ENCODE measurements at places on chromosomes 7 and 10.

DNA sequence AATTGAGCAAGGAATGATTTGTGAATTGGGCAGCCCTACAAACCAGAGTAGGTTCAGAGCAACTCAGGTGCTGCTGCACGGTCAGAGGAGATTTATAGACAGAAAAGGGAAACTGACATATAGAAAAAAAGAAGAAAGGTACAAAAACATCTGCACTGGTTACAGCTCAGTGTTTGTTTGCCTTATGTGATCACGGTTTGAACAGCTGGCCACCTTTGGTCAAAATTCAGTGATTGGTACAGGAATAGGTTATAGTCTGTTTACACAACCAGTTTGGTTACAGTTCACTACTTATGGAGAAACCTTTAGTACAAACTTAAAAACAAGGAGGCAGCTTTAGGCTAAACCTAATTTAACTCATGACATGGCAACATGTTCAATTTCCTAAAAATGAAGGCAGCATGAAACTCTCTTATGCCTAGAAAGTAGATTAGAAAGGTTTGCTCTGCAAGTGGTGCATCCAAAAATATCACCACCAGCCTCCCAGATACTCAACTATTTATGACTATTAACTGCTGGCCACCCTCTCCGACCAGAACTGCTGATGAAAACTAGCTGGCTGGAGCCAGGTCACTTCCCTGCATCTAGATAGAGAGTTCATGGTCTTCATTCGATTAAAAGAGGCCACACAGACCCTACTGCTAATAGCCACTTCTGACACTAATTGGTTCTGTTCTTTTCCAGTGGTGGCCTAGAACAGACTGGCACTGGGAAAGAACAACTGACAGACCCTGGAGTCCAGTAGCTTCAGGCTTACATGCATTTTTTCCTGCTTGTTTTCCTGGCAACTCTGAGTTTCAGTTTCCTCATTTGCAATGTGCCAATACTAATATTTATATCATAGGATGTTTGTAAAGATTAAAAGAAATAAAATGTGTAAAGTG, 548.0 kb downstream of the CCSER2 start:
- no peak for DNase-seq

GRCh38 chr10:96648297-96648696, 61.5 kb upstream of the TM9SF3 start:
- DNase-seq, result no peak

DNA sequence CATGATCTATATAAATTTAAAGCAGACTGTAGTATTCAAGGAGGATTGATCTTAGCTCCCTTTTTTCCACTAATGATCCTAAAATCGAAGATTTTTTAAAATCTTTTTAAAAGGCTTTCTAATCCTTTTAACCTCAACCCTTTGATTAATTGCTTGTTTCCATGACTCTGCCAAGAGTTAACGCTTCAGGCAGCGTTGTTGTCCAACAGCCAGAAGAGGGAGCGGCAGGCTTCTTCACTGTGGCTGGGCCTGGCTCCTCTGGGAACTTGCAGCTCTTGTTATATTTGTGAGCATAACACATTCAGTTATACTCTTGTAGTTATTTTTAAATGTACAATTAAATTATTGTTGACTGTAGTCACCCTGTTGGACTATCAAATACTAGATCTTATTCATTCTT, 26.3 kb downstream of the CRCP start:
- no peak for DNase-seq

DNA sequence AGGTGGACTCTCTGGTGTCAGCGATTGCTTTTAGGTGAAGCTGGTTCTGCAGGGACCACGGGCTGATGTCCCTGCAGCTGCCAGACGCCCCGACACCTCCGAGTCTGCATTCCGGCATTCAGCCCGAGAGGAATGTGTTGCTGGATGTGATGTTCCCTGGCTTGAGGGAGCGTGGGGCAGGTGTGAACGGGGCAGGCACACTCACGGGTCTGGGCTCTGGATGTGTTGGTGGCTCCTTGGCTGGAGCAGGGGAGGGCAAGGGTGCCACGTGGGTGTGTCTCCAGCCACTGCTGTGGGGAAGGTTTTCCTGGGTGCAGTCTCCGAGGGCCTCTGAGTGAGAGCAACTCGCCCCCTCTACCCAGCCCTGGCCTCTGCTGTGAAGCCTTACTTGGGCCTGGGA, 140.5 kb downstream of the CAMK1D start:
- DNase-seq, result no peak

DNA sequence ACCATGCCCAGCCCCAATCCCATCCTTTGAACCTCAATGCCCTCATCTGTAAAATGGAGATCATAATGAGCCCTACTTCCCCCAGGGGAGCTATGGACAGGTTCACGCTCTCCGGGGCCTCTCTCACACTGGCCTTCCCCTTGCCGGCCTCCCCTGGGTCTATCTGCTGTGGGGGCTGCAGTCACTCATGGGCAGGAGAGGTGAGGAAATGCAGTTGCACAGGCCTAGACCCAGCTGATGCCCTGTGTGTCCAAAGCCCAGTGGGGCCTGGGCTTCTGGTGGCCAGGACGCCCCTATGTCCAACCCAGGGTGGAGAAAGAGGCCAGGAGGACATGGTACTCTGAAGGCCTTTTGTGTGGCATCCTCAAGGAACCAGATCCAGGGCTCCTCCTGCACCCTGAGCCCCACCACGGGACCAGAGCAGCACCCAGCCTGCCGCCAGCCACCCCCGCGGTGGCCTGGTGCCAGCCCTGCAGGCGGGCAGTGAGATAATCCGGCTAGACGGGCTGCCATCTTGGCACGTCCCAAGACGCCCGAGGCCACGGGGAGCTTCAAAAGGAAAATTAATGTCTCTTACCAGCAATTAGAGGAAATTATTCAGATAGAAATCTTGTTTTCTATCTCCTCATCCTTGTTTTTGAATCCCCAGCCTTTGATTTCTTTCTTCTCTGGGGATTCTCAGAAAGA, 39.0 kb downstream of the MYL10 start:
- no peak for DNase-seq

GRCh38 chr10:23438547-23439451, at the start of gene OTUD1:
Gene OTUD1 (plus strand): TSS chr10:23439075. CDS start chr10:23439458, 383 bp downstream.
- DNase-seq, result peak; percentile 90

DNA sequence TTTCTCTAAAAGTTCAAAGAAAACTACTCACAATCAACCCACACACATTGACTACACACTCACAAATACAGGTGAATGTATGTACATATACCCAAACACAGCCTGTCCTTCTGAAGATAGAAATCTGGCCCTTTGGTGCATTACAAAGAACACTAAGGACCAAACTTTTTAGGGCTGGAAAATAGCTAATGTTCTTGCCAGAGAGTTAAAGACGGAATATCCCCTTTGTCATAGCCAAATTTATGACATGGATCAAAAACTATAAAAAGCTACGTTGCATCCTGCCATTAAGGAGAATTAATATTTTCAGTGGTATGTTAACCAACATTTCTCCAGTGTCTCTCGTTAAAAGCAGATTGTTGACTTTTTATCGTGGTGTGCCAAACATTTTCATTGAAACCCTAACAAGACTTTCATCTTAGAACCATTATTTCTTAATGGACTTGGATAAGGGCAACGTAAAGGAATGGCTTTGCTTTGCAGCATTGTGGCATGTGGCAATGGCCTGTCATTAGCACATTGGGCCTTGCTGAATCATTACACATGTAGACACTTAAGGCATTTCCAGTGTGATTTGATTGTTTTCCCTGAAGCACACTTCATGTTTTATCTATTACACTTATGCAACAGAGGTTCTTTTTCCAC, 150.9 kb upstream of the MEOX2 start:
- no peak for DNase-seq

DNA sequence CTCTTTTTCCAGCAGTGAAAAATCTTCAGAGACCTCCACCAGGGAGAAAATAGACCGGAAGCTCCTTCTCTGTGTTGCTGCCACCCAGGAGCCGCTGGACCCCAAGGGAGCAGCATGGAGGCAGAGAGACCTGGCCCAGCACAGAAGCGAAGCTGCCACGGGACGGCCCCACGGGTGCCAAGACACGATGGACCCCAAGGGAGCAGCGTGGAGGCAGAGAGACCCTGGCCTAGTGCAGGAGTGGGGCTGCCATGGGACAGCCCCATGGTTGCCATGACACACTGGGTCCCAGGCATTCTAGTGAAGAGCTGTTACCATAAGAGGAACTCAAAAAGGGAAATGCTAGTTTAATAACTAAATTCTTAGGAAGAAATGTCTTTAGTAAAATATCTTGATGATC, 186.3 kb downstream of the PTPRN2 start:
- DNase-seq, result no peak

- no peak for DNase-seq
Observed at GRCh38 chr7:50610521-50611277, 45.5 kb upstream of the DDC start.

- DNase-seq, result no peak
Observed at GRCh38 chr7:157404845-157405481, 68.2 kb downstream of the DNAJB6 start.

DNA sequence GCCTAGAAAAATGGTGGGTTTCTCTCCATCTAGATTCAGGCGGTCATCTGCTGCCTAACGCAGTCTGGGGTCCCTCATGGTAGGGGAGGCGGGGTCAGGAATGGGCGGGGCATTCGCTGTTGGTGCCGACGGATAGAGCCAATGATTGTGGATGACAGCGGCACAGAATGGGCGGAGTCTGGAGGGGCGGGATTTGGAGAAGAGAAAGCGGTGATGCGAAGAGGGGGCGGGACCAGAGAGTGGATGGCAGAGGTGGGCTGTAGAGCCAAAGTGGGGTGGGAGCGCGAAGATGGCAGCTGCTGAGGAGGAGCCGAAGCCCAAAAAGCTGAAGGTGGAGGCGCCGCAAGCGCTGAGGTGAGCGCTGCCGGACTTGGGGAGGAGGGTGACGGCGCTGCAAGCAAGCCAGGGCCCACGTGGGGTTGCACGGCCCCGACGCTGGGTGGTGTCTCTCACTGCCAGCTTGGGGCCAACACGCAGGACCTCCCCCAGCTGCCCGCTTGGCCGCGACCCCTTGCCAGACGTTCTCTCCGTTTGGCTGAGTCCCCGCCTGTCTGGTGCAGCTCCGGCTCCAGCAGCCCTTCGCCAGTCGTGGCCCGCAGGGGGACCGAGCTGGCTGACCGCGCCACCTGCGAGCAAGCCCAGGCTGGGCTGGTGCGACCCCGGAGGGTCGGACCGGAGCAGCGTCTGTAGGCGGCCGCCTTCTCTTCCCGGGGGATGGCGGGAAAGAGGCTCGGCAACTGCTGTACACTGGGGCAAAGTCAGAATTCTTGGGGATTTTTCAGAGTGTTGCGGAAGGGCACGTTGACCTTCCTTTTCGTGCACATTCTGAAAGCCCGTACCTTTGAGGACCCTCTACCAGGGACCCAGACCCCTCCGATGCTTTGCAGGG, at the start of gene ADK:
Gene ADK, plus strand, starts transcription at position 232 of the 889 bp plus-strand sequence. Its CDS starts 58 bp downstream, at position 290.
- peak; percentile 97 for DNase-seq
